ENCODE measurements at places on chromosomes 7 and 10.

GRCh38 chr7:17558558-17559332 is 260.3 kb downstream of the AHR start:
- DNase-seq: no peak

DNA sequence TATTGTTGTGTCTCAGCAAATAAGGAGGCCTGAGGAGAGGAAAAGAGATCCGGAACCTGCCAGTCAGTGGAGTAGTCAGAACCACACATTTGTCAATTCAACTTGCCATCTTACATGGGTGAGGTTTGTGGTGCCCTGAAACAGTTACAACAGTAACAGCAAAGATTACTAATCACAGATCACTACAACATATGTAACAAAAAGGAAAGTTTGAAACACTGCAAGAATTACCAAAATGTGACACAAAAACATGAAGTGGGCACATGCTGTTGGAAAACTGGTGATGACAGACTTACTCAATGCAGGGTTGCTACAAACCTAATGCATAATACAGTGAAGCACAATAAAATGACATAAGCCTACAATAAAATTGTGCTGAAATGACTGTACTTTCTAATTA is 89.4 kb downstream of the LRRN3 start:
- peak; percentile 8 for DNase-seq

GRCh38 chr10:94012834-94013233 is 19.1 kb downstream of the PLCE1 start:
- no peak for DNase-seq

DNA sequence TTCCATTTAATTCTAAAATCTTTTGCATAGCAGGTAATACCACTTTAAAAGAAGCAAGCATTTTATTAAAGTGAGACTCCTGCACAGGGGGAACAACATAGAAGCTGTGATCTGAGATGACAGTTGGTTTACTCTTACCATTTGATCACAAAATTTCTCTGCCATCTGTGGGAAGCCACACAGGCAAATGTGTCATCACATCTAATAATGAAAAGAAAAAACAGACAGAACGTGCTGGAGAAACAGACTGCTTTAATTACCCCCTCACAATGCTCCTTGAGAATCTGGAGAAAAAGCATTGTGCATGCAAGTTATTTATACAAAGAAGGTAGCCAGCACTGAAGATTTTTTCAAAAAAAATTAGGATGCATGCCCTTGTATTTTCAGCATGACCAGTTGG is 165.2 kb upstream of the PTER start:
- DNase-seq: no peak

DNA sequence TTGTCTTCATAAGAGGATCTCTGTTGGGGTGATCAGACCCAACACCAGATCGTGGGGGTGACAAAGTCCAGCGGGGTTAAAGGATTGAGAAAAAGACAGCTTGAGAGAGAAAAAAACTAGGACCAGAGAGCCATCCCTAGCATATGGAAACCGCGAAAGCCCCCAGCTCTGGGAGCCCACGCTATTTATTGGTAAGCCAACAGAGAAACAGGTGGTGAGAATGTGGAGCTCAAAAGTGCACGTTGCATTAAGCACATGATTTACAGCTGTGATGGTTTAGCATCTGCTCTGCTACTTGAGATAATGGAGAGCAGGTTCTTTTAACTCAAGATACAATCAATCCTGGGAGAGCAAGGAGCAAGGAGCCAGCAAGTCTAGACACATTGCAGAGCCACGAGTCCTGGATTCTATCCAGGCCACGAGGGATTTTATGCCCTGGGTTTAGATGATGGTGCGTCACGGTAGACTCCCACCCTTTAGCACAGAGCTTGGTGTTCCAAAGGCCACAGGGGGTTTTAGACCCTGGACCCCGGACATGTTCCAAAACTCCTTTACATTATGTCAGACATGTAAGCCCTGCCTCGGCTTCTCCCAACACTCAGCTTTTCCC is 755.2 kb upstream of the SORCS1 start:
- no peak for DNase-seq

GRCh38 chr7:138981332-138982203 is at the start of gene KIAA1549:
Gene KIAA1549, minus strand, starts transcription at chr7:138981389. Its CDS starts 120 bp downstream, at chr7:138981269.
- peak; percentile 70 for DNase-seq

DNA sequence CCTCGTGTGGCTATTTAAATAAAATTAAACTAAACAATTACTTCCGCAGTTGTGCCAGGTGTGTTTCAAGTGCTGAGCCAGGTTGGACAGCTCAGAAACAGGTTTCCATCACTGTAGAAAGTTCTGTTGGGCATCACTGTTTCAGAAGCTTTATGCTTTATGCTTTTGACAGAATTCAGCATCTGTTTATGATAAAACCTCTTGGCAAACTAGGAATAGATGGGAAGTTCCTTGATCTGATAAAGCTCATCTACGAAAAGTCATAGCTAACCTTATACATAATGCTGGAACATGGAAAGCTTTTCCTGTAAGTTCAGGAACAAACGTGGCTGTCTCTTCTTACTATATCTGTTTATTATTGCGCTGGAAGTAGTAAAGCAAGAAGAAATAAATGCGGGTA is 143.4 kb downstream of the DOCK1 start:
- DNase-seq: no peak

DNA sequence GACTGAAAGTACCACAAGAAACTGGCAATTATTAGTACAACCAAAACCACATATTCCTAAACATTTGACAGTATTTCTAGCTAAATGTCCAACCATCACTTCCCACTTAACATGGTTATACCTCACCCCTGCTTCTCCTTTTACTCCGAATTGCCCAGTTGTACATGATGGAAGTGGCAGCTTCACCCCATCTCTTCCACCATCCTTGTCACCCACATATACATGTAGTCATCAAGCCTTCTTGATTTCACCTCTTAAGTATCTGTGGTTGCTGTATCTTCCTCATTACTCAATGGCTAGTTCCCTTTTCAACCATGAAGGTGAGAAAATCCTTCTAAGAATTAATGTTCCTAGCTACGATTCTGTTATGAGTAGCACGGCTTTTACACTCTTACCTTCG is 388.2 kb downstream of the CALN1 start:
- no peak for DNase-seq

GRCh38 chr10:59880971-59881510 is 25.3 kb downstream of the CCDC6 start:
- peak; percentile 92 for DNase-seq

DNA sequence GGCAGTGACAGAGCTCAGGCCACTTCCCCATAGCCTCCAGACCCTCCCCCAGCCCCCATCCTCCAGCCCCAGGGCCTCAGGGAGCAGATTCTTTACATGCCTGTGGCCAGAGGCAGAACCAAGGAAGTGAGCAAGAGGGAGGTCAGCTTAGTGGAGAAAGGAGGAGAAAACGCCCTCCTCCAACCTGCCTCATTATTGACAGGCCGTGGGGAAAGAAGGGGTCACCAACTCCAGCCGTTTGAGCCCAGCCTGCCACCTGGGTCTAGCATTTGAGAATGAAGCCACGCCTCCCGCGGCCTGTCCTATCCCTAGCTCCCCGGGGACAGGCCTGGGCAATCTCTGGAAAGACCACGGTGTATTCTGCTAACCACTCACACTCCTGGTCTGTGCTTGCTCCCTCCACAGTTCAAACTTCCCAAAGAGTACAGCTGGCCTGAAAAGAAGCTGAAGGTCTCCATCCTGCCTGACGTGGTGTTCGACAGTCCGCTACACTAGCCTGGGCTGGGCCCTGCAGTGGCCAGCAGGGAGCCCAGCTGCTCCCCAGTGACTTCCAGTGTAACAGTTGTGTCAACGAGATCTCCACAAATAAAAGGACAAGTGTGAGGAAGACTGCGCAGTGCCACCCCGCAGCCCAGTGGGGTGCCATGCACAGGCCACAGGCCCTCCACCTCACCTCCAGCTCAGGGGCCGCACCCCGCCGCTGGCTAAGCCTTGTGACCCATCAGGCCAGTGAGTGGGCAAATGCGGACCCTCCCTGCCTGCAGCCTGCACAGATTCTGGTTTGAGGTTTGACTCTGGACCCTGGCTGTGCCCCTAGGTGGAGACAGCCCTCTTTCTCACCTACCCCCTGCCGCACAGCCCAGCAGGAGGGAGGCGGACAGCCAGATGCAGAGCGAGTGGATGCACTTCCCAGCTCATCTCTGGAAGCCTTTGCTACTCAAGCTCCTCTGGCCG is 14.3 kb upstream of the TRIM8 start:
- DNase-seq: no peak

DNA sequence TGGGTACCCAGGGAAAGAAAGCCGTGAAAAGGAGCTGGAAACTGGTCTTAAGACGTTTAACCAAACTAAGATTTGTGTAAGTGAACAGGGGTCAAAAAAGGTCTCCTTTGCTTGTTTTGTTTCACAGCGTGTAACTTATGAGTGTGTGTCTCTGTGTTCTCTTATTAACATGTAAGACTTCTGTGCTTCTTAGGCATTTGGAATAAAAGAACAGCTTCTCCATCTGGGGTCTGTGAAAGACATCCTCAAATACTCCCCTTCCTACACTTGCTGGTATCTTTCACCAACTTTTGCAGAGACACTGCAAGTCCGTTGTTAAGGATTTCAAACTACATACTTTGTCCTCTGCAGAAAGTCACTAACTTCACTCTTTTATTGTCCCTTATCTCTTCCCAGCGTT is 615 bp upstream of the NEUROD6 start:
- no peak for DNase-seq

DNA sequence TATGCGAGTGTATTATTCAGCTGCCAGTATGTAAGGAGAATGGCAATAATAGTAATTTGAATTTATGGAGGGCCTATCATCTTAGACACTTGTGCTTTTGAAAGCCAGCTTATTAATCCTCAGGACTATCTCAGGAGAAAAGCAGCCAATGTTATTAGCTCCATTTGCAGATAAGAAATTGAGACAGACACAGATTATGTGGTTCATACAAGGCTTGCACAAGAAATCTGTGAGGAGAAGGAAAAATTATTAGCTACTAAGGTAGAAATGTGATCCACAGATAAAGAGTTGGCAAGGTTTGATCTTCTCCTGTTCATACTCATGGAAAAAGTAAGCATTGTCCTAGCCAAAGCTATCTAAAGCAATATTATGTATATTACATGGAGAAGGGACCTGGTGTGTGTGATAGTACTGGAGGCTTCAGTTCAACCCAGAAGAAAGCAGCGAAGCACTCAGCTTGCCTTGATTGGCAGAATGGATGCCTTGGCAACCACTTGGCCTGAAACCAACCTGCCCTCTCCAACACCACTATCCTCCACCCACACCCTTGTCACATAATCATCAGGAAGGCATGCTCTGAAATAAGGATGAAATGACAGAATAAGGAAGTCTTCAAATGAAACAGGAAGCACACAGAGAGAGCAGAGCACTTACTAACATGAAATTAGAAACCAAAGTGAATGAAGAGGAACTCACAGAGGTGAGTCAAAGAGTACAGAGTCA is 18.0 kb downstream of the MACC1 start:
- no peak for DNase-seq

GRCh38 chr7:148828965-148829364 is 55.1 kb downstream of the EZH2 start:
- DNase-seq: no peak

DNA sequence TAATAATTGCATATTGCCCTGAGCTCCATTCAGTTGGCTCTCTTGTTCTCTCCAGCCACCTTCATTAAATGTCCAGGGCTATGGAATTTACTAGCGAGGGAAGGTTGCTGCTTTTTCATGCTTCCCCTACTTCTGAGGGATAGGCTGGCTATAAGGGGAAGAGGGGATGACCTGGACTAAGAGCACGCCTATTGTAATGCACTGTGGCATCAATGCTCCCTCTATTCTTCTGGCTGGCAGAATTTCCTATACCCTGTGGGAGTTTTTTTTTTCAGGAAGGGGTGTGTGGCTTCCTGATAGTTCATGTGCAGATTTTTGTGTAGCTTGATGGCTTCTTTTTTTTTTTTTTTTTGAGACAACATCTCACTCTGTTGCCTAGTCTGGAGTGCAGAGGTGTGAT is 155.8 kb downstream of the SND1 start:
- DNase-seq: no peak

DNA sequence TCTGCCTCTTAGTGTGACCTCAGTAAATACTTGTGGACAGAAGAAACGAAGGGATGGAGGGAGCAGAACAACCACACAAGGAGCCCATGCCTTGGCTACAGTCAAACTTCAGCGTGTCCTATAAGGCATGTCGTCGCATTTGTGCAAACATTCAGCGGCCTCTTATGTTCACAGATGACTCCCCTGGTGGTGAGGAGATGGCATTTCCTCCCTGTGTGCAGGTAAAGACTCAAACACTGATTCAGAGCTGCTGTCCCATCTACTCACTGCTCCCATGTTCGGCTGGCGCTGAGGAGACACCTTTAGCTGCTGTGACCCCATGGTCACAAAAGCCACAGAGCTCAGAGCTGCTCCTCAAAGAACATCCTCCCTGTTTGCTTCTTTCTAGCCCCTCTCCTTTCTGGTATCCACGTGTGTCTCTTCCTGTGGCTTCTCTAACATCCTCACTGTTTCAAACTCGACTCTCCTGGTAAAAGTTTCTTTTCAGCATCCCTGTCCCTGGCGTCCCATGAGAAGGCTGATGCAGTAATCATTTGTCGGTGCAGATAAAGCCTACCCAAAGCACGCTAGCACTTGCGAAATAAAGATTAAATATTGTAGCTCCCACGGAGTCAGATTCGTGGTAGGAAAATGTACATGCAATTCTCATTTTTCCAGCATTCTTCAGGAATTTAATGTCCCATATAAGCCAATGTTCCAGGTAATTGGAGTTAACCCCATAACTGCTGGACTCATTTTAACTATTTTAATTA is 124.9 kb upstream of the NEBL start:
- DNase-seq: no peak

- no peak for DNase-seq
Observed at GRCh38 chr7:102451371-102452054, 13.2 kb downstream of the ALKBH4 start.

- no peak for DNase-seq
Observed at GRCh38 chr7:6262221-6262620, 10.2 kb downstream of the CYTH3 start.

DNA sequence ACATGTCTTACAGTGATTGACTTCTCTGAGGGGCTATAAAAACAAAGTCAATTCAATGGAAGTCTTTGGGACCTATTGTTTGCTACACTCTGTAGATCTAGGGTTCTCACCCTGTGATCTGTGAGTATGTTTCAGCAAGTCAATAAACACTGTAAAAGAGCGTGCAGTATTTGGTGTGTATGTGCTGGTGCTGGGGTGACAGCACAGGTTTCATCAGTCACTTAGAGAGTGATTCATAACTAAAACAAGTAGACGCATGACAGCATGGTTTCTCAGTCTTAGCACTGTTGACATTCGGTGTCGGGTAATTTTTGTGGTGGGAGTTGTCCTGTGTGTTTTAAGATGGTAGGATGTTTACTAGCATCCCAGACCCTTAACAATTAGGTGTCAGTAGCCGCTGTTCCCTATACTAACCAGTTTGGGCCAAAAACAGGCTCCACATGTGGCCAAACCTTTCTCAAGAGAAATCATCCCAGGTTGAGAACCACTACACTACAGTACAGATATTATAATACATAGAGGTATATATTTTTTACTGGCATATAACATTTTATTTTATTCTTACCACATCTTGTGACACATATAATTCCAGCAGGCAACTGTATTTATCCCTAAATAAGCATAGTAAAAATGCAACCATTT is 411.8 kb downstream of the ARL4A start:
- peak; percentile 25 for DNase-seq

Data from activated CD4-positive, alpha-beta memory T cell treated with anti-CD3 and anti-CD28 coated beads for 36 hours (primary cell).